Progenitor cell of endocrine pancreas (in vitro differentiated cells): ENCODE measurements at places on chromosomes 3 and 15. TPM values are rescaled to one million over a fixed set of nuclear protein-coding genes. Genes with fewer than 3 reads are reported as not detected.

Gene ENTPD3
- 1.3 and 1.4 TPM in 2 replicates for total RNA-seq

GRCh38 chr3:188295876-188296275 lies 141.9 kb downstream of the LPP start:
- no peak for DNase-seq

GRCh38 chr3:179149406-179149867 lies 1.3 kb downstream of the PIK3CA start:
- DNase-seq, result no peak

GRCh38 chr15:98658831-98659699 lies 10.7 kb downstream of the IGF1R start:
- DNase-seq, result no peak

GRCh38 chr3:107235193-107235927 lies 141.9 kb upstream of the CCDC54 start:
- DNase-seq, result no peak

DNA sequence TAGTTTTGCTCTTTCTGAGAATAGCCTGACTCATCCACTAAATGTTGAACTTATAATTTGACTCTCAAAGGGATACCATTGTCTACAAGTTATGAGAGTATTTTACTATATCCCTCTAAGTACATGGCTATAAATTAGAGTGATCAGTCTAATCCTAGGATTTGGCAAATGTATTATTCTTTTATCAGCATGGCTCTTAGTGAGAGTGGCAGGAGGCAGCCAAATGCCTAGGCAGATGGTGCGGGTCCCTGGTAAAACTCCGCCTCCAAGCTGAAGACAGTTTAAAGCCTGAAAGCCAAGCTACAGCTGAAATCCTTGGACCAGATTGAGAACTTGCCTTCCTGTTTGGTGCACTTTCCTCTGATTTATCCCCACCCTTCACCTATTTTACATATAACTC lies 631.8 kb downstream of the SQOR start:
- DNase-seq, result no peak

GRCh38 chr3:44509393-44509921 lies 32.0 kb upstream of the ZNF445 start:
- no peak for DNase-seq

Gene FBLN2
- 5.8 and 14.1 TPM in 2 replicates for total RNA-seq

- no peak for DNase-seq
Observed at GRCh38 chr3:36475558-36475957, 95.3 kb downstream of the STAC start.

- DNase-seq, result no peak
Observed at GRCh38 chr3:46405301-46406019, 1.4 kb downstream of the CCR5AS start.

DNA sequence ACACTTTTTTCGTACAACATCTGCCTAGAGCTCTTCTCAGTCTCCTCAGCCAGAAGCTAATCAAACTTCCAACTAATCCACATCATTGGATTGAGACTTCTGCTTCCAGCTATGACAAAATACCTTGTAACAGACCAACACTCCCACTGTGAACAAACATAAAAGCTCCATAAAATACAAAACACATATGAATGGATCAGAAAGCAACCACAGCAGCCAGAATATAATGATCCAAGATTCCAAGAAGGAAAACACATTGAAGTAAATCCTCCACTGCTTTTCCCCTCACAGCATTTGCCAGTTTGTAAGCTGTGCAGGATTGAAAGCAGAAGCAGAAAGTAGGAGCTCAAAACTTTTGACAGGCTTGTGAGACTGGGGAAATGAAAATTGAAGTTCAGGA lies 863.2 kb downstream of the TUSC7 start:
- DNase-seq, result no peak

- no peak for DNase-seq
Observed at GRCh38 chr3:153980252-153980590, 141.0 kb upstream of the ARHGEF26 start.
